NCI-H187 (cell line): ENCODE measurements at places on chromosomes 4 and X.

DNA sequence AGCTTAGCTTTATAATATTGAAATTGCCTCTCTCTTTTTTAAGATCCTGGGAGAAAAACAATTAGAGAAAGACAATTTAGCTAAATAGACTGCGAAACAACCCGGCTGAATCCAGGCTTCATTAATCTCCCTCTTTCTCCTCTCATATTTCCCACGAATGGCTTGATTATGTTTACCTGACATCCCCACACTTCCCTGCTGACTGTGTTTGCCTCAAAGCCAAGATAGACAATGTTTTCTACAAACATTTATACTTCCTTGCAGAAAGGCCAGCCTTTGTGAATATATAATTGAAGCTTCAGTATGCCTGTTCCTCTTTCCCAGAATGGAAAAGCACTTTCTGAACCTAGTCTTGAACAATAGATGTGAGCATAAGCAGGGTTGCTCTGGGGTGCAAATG, 566.8 kb downstream of the PDHA2 start:
- no peak for DNase-seq

DNA sequence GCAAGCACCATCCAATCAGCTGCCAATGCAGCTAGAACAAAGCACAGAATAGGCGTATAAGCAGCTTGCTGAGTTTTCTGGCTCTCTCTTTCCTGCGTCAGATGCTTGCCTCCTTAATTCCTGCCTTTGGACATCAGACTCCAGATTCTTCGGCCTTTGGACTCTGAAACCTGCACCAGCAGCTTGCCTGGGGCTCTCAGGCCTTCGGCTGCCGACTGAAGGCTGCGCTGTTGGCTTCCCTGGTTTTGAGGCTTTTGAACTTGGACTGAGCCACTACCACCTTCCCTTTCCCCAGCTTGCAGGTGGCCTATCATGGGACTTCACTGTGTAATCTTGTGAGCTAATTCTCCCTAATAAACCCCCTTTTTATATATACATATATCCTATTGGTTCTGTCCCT, 6.1 kb downstream of the TMEM192 start:
- no peak for DNase-seq

DNA sequence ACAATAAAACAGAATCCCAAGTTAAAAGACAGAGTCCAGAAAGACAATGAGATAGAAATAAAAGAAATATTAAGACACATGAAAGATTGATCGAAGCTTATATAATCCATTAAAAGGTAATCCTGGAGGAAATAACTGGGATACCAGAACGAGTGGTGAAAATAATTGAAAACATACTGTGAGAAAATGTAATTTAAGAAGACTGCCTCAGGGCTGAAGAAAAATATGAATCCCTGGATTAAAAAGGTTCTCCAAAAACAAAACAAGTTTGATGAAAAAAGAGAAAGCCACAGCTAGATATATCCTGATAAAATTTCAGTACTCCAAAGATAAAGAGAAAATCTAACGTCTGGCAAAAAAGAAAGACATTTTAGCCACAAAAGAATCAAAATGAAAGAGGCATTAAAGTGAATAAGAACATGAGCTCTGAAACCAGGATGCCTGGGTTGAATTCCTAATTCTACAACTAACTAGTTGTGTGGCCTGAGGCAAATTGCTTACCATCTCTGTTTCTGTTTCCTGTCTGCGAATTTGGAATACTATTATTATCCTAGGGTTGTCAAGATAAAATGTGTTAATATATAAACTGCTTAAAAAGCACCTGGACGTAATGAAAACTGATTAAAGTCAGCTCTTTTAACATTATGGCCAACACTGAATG, 5.5 kb downstream of the DDX60L start:
- DNase-seq: no peak

- DNase-seq: no peak
These were observed 18.3 kb downstream of the SLC39A8 start for GRCh38 chr4:102326951-102327350.

- DNase-seq: no peak
These were observed at the start of gene FAM133A for GRCh38 chrX:93673869-93674271. Gene FAM133A (plus strand): TSS chrX:93674206. CDS start chrX:93709420, 35,214 bp downstream.
